ENCODE measurements at places on chromosomes 4 and X. TPM values are rescaled to one million over a fixed set of nuclear protein-coding genes. Genes with fewer than 3 reads are reported as not detected.
A peak's percentile ranks its signal among the peaks of the same experiment; 100 is the strongest.

CC2D2A gene
- not detected for total RNA-seq

GPC4 gene
- total RNA-seq, result not detected

PSAPL1 gene
- total RNA-seq, result not detected

DNA sequence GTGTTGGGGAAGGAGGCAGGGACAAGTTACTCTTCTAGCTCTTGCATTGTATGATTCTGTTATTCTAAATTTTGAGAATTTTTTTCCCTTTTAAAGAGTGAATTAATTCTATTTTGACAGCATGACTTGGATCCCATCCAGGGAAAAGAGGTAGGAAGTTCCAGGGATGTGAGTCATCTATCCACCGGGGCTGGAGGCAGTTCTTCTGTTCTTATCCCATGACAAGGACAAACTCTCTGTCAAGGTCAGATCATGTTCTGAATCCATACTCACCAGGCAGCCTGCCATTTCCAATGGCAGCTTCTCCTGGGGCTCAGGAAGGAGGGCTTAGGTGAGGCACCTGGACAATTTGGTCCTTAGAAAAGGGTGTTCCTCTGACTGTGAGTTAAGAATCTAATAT is 132.0 kb upstream of the MED14 start:
- DNase-seq, result no peak

ZNF827 gene
- 17.3 TPM for total RNA-seq

EOLA2 gene
- 32.4 TPM for total RNA-seq

DNA sequence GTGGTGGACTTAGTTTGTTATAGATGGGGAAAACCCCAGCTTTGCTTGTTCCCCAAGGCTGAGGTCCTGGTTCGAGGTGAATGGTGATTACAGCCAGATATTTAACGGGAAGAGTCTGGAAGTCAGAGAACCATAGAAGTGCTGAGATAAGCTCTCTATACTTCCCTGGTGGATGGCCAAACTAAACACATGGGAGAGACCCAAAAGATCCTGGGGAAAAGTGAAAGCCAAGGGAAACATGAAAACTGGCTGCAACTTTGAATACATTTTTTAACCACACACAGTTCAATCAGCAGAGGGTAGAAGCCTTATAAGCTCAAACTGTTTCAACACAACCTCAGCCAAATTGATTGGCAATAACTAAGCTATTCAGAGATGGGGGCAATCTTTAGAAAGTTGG is 29.3 kb upstream of the SRPX start:
- no peak for DNase-seq

DNA sequence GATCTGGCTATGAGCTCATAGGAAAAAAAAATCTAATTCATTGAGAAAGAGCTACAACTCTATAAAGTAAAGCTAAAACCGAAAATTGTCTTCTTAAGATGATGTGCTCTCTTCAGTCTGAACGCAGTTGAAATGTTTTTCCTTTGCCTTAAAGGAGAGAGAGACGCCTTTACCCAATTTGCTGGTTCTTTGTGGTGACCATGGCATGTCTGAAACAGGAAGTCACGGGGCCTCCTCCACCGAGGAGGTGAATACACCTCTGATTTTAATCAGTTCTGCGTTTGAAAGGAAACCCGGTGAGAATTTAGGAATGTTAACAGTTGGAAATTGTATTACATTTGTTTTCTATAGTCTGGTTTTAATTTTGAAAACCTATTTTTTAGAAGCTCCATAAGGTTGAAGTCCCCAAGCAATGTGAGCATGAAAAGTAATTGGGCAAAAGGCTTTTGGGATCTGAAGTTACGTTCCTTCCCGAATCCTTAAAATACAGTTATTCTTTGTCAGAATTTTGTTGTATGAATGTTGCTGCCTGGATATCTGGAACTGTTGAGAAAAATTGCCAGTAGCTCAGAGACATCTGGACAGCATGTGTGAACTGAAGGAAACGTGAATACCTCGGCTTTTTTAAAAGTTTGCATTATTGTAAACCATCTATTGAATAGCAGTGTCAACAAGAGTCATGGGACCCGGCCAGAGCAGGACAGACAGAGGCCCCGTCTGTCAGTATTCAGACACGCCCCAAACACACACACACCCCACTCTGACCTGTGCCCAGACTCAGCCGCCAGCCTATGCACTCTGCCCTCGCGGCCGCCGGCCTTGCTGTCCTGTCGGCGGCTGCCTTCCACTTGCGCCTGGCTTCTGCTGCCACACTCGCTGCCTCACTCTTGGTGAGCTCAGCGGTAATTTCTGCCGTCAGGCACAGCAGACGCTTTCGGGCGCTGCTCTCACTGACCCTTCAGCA is 9.9 kb downstream of the PIGG start:
- DNase-seq, result peak; percentile 25

GRCh38 chrX:110188701-110189558 is 129.0 kb downstream of the AMMECR1 start:
- no peak for DNase-seq

- no peak for DNase-seq
These were observed 23.1 kb downstream of the CD40LG start for GRCh38 chrX:136671006-136671610.

- DNase-seq, result no peak
These were observed 58.1 kb upstream of the SMIM10 start for GRCh38 chrX:134932528-134933217.

WNK3 gene
- 0.19 TPM for total RNA-seq

DNA sequence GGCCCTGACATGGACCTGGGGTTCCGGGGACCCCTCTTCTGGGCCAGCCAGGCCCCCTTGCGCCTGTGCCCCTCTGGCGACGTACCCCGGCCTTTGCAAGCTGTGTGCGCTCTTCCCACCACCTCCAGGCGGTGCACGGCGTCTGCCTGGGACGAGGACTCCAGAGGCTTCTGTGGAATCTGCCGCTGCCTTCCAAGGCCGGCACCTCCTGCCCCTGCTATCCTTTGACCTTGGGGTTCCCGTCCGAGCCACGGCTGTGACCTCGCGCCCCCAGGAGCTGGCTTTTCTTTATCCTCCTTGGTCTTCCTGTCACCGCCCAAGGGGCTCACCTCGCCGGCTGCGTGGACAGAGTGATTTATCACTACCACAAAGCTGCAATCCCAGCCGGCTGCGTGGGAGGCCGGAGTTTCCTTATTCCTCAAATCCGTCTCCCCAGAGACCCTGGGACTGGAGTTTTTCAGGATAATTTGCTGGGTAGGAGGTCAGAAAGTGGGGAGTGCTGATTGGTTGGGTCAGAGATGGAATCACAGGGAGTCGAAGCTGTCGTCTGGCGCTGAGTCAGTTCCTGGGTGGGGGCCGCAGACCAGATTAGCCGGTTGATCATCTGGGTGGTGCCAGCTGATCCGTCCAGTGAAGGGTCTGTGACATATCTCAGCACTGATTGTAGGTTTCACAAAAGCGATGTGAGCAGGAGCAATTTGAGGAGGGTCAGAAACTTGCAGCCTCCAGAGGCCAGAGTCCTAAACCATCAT is 19.8 kb upstream of the PLCXD1 start:
- no peak for DNase-seq

DNA sequence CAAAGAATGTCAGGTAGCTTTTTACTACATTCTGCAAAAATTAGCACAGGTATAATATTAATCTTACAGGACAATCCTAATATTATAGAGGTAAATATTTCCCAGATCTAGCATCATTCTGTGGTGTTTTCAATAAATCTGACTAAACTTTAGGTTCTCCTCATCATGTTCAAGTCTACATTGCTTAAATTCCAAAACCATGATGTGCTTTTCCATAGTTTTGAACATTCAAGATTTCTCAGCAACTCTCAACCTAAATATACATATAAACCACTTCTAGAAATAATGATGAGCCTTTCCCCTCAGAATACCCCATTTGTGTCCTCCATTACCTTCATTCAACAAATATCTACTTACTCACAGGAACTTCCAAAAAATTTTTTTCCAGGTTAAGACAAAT is 23.1 kb downstream of the EIF4E start:
- no peak for DNase-seq

- DNase-seq, result no peak
These were observed 113.4 kb upstream of the USP38 start for GRCh38 chr4:143071351-143071750.

CFI gene
- total RNA-seq, result not detected

TLL1 gene
- not detected for total RNA-seq

DNA sequence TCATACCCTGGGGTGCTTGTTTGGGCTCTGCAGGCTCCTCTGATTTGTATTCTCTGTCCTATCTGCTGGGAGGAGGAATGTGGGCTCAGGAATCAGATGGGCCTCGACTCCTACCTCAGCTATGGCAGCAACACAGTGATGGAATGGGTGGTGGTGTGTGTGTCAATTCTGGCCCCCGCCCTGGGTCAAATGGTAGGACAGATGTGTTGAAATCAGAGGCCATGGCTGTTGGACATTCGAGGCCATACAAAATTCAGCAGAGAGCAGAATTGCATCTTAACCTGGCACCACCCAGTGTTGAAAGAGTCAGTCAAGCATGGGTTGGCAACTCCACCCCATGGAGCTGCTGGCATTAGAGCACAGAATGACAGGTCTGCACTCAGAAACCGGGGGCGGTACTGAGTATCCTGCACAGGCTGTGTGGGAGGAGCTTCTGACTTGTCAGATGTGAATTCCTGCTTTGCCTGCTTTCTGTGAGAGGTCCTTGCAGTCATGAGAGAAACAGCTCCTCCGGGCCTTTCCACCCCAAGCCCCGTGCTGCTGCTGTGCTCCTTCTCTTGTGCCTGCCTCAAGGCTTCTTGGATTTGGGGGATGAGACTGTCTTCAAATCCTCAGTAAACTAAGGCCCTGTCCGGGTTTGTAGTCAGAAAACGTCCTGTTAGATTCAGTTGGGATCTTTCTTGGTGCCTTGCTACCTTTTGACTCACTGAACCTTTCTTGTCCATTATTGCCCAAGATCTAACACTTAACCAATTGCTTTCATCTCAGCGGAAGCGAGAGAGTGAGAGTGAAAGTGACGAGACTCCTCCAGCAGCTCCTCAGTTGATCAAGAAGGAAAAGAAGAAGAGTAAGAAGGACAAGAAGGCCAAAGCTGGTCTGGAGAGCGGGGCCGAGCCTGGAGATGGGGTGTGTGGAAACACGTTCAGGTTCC is 13.0 kb downstream of the DKC1 start:
- peak; percentile 62 for DNase-seq

DNA sequence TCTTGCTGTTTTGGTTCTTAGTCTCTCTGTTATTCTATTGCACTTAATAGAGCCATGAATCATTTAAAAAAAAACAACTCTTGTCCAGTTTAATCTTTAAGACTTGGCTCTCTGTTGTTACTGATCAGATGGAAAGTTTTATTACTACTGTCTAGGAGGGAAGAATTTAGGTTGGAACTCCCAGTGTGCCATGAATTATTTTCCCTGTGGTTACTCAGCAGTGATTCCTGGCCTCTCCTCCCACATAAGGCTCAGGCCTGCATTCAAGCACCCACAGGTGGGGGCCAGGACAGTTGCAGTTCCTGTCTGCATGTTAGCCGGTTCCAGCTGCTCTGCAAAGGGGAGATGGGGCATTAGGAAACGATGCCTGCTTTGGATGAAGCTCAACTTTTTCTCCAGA is 29.8 kb upstream of the ESX1 start:
- no peak for DNase-seq

NDP gene
- not detected for total RNA-seq

GRCh38 chrX:14758029-14758491 is 114.8 kb downstream of the FANCB start:
- DNase-seq, result no peak

DNA sequence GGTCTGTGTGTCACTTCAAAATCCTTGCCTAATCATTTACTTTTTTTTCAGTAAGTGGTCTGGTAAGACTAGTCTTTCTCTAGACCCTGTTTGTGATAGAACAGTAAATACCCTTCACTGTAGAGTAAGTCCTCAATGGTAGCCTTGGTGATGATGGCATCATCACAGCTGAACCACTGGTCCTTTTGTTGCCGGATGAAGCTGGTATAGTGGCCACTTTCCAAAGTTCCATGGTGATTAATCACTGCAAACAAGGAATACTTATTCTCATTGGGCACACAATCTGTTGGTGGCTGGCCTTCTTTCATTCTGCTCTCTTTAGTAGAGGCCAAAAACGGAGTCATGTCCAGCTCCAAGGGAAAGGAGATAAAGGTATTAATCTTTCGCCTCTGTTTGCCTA is 2.9 kb downstream of the USP51 start:
- DNase-seq, result no peak

BRS3 gene
- total RNA-seq, result not detected

SATL1 gene
- not detected for total RNA-seq

POU4F2 gene
- total RNA-seq, result not detected

TEX28 gene
- not detected for total RNA-seq

ZCCHC18 gene
- total RNA-seq, result 0.36 TPM

- no peak for DNase-seq
These were observed 111.1 kb downstream of the CCNG2 start for GRCh38 chr4:77268108-77268507.
